ENCODE measurements at places on chromosomes 1 and 21. TPM values are rescaled to one million over a fixed set of nuclear protein-coding genes. Genes with fewer than 3 reads are reported as not detected.

PCBP3 gene
- total RNA-seq = 5.5 TPM

RYR2 gene
- total RNA-seq = 2.4 TPM

TMPRSS2 gene
- total RNA-seq = 6.1 TPM

BARHL2 gene
- total RNA-seq = not detected

CD84 gene
- total RNA-seq = 3.2 TPM

IGFN1 gene
- 0.21 TPM for total RNA-seq

Measured in tongue (tissue), 3 donors.